ENCODE measurements at places on chromosomes 13 and 19.

DNA sequence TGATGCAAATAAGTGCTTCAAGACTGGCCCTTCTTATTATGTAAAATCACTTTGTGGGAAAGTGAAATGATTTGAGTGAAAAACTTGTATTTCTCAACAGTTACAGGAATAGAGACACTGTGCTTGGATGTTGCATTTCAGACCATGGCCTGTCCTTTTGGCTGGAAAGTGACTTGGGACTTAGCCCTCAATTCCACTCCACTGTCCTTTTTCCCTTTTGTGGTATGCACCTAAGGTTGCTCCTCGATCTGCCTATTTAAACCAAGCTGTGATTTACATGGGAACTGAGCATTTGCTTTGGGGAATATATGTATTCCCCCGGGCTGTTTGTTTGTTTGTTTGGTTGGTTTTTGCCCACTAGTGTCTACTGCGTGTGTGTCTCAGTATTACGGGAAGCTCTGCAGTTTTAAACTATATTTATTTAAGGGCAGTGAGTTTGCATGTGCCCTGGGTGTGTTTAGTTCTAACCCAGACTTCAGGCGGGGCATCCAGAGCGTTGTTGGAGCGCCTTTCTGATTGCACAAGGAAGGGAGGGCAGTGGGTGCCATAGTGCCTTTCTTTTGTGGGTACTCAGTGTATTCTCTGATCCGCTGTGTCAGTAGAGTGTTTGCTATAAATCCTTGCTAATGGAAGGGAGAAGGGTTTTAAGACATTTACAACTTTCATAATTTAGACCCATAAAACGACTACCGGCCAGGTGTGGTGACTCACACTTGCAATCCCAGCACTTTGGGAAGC is 18.2 kb upstream of the RNF113B start:
- DNase-seq: no peak

- DNase-seq: peak; percentile 51
These were observed 1.0 kb downstream of the REX1BD start for GRCh38 chr19:18589380-18590272.

- DNase-seq: no peak
These were observed 11.3 kb upstream of the EMC10 start for GRCh38 chr19:50465000-50465399.

- no peak for DNase-seq
These were observed 9.6 kb downstream of the MEX3D start for GRCh38 chr19:1558552-1558951.

DNA sequence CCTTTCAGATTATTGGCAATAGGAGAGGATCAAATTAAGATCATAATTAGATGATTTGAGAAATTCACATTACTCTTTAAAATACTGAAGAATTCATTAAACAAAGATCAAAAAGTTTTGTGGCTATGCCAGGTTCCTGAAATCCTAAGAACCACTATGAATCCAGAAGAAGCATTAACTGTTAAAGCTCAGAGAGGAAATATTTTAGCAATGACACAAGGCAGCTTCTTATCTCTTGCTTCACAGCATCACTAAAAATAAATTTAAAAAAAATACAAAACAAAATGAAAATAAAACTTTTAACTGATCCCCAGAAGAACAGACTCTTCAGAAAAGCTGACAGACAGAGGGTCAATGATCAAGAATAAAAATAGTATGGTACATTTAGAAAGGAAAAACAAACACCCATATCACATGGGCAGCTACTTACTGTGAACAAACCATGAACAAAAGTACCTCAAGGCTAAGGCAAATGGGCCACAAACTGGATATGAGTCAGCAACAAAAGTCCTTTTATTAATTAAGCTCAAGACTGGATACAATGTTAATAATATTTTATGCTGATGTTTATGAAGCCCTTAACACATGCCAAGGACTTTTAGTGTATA is 19.6 kb downstream of the RNF6 start:
- DNase-seq: no peak
